ENCODE measurements at places on chromosomes 13 and 19.

DNA sequence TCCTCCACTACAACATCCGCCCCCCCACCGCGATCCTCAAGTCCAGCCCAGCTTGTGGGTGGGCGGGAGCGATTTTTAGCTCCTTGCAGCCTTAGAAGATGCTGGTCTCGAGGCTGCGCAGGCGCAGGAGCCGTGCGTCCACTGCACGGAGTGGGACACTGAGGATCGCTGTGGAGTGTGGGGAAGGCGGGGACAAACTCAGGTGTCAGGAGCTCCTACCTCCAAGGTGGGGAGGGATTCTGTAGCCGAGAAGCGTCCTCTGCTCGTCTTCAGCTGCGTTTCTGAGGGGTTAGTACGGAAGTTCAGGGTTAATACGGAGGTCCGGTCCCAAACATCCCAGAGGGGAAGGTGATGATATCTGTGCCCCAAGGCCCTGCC lies at the start of gene RTBDN:
RTBDN (minus strand) TSS at position 14 of the 378 bp plus-strand sequence. CDS start 4,600 bp downstream, outside the sequence.
- no peak for DNase-seq

- peak; percentile 66 for DNase-seq
Observed at GRCh38 chr19:2636897-2637683, 65.4 kb downstream of the GNG7 start.

- no peak for DNase-seq
Observed at GRCh38 chr19:46133777-46134241, 9.3 kb upstream of the IGFL3 start.

DNA sequence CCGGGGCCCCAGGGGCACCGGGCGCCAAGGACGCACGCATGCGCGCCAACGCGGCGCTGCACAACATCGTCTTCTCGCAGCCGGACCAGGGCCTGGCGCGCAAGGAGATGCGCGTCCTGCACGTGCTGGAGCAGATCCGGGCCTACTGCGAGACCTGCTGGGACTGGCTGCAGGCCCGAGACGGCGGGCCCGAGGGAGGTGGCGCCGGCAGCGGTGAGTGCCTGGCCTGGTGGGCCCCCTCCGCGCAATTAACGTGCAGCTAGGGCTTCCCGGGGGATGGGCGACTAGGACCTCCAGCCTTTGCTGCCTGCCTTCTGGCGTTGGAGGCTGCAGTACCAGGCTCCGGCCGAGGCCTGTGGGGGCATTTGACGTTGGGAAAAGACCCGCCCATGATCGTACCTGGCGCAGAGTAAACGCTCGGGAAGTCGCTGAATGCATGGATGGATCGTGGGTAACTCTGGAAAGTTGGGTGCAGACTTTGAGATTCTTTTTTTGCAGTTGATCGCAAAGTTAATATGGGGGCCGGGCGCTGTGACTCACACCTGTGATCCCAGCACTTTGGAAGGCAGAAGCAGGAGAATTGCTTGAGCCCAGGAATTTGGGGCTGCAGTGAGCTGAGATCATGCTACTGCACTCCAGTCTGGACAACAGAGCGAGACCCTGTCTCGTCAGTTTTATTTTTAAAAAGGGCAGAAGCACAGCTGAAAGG lies 7.3 kb downstream of the APC2 start:
- no peak for DNase-seq

DNA sequence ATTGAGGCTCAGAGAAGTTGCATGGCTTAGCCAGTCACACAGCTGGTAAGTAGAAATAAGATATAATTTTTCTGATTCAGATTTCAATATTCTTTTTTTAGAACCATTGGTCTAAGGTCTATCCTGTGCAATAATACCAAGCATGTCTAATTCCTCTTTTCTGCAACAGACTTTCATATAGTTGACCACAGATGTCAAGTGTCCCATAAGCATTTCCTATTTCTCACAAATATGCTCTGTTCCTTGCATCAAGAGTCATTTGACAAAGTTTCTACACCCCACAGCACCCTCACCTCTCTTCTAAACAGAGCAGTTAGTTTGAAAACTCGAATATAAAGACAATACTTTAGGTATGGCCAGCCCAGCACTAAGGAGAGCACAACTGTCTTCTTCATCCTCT lies 26.8 kb upstream of the SACS start:
- DNase-seq = no peak

GRCh38 chr13:52760077-52760476 lies 20.5 kb upstream of the CNMD start:
- no peak for DNase-seq
